Activated CD4-positive, alpha-beta T cell treated with anti-CD3 and anti-CD28 coated beads for 1 hour (primary cell): ENCODE measurements at places on chromosomes 5 and 9.

GRCh38 chr9:127366594-127366993, 30.4 kb upstream of the SLC2A8 start:
- no peak for DNase-seq

DNA sequence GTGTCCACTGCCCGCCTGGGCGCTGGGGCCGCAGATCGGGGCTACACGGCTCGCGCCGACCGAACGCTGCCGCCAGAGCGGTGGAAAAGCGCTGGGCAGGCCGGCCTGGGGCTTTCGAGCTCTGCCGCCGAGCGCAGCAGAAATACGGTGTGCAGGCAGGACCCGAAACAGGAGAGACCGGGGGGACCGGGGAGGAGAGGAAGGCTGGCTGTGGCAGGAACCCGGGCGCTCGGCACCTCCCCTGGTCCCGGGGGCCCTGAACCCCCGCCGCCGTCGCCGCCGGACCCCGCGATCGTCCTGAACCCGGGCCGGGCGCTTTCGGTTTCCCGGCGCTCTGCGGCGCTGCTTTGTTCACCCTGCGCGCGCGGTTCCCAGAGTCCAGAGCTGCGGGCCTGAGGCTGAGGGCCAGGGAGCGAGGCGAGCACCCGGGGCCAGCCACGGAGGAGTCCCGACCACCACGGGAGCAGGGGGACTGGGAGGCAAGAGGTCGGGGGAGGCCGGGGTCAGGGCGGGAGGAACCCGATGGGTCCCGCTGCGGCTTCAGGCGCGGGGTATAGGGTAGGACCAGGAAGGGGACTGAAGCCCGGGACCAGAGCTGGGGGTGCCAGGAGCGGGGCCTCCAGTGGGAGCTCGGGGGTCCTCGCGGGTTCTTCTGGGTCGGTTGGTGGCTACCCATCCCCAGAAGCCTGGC, 12.0 kb downstream of the IRX2 start:
- DNase-seq = no peak

- no peak for DNase-seq
These were observed 202.0 kb upstream of the NR3C1 start for GRCh38 chr5:143605403-143606005.

- no peak for DNase-seq
These were observed 61.0 kb upstream of the PCA3 start for GRCh38 chr9:76703270-76703669.

- DNase-seq = no peak
These were observed 718 bp downstream of the DEPDC1B start for GRCh38 chr5:60699288-60699608.

DNA sequence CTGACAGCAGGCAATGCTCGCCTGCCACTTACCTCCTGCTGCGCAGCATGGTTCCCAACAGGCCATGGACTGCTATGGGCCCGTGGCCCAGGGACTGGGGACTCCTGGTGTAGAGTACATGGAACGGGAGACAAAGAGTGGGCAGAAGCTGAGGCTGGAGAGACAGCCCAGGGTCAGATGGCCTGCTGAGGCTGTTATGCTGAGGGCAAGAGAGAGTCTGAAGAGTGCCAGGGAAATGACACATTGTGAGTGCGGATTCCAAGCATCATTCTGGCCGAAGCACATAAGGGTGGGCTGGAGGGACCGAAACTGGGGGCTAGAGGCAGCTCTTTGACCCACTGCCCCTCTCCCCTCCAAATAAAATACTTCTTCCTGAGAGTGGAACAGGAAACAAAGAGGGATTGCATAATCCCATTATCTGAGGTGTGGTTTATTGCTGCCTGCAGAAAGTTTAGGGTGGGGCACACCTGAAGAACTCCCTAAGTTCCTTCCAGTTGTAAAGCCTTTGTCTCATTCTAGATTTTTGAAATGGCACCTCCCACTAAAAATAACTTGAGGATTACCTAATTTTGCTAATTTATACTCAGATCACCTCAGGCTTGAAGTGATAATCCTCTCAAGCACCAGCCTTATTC, 158.1 kb downstream of the ATP10B start:
- no peak for DNase-seq

DNA sequence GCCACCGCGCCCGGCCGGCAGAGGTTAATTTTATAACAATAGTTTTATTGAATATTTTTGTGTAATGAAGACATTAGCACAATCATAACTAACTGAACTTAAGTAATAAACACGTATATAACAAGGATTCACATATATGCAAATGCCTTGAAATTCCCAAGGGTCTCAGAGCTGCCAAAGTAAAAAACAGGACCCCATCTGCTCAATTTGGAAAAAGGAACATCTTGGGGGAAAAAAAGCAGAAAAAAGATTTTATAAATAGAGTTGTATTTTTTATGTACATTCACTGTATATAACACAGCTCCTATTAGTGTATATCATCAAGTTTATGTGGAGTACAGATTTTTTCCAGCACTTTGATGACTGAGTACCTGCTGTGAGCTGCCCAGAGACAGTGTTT, 366.7 kb downstream of the BRINP1 start:
- DNase-seq = no peak

- DNase-seq = peak; percentile 62
These were observed 23.9 kb upstream of the MAPK9 start for GRCh38 chr5:180315762-180316212.

GRCh38 chr9:114906922-114907571, 23.3 kb downstream of the TNFSF8 start:
- DNase-seq = no peak

DNA sequence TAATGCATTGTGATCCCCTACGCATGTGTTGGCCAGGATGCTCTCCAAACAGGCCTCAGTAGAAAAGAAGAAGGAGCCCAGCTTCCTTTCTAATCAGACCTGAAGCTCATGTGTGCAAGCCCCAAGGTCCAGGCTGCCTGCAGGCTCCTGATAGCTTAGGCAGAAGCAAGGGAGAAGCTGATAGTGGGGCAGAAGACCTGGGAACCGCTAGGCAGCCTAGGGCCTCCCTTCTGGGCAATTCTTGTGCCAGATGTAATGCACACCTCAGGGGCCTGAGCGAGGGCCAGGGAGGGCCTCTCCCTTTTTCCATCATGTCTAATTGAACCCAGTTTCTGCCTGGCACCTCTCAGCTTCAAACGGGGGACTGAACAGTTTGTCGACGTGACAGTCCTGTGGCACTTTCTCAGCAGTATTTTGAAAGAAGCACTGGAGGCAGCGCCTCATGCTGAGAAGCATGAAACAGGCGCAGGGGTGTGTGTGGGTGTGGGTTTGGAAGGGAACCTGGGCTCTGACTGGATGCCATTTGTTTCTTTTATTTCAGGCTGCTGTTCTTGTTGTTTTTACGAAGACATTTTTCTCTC, 212.8 kb downstream of the PIK3R1 start:
- DNase-seq = no peak

DNA sequence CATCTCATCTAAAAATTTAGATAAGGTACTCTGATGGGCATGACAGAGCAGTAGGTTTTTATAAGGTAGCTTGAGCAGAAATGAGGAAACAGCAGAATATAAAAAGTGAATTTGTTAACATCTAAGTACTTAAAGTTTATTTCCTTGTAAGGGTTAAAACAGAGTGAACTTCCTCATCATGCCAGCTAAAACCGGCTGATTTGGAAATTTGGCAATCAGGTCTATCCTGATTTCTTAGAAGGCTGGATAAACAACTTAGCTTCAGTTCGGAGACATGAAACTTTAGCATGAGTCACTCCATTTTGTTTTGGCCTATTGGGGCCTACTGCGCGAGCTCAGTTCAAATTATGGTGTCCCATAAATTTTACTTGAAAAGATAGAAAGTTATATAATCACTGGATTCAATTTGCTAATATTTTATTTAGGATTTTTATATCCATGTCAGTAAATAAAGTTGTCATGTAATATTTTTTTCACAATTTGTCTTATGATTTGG, 241.6 kb upstream of the RORB start:
- no peak for DNase-seq

DNA sequence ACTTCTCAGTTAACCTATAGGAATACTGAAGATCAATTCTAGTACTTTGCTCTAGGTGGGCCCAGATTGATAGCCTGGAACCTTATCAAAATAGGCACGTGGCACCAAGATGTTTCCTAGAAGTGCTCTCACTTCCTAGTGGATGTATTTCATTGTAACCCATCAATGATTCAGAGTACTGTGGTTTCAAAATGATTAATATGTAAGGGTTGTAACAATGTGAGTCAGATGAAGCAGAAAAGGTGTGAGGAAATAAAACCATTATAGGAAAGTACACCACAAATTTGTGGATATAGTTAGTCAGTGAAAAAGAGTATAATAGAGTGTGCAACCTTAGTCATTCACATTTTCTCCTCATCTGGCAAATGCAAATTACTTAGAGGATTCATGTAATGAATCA, 177.3 kb upstream of the FST start:
- no peak for DNase-seq

DNA sequence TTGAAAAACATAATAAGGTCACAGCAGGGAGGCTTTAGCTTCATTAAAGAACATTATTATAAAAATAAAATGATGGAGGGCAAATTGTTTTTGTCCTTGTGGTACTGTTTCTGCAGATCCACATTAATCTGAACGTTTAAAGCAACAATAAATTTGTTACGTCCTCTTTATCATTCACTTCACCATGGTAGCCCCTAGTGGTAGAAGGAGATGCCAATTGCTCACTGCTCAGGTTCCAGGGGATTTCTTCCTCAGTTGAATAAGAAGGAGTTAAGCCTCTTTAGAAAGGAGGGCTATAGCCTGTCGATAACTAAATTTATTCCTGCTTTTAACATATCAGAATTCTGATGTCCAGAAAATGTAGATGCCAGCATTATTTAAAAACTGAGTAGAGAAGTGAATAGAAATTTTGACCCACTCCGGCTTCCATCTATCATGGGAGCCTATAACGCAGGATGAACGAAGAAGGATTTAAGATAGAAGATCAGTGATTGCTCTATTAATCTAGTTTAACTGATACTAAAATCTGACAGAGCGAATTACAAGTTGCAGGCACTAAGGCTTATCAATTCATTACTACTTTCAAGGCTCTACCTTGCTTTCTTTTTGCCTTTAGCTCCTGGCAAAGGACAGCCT, 692.3 kb downstream of the PTPRD start:
- DNase-seq = no peak
